Body of pancreas (tissue), 4 donors: ENCODE measurements at places on chromosomes 6 and 20. TPM values are rescaled to one million over a fixed set of nuclear protein-coding genes. Genes with fewer than 3 reads are reported as not detected.

The BCAS1 gene
- 2.1 TPM for total RNA-seq

GRCh38 chr6:41371992-41372831, 36.8 kb downstream of the NCR2 start:
- no peak for DNase-seq

- DNase-seq = no peak
Observed at GRCh38 chr6:154488248-154488593, 22.3 kb downstream of the CNKSR3 start.

GRCh38 chr6:112254921-112255320, 554 bp upstream of the LAMA4 start:
- no peak for DNase-seq
